Spinal cord (tissue), 10 donors: ENCODE measurements at places on chromosomes 11 and 22.
A peak's percentile ranks its signal among the peaks of the same experiment; 100 is the strongest.

DNA sequence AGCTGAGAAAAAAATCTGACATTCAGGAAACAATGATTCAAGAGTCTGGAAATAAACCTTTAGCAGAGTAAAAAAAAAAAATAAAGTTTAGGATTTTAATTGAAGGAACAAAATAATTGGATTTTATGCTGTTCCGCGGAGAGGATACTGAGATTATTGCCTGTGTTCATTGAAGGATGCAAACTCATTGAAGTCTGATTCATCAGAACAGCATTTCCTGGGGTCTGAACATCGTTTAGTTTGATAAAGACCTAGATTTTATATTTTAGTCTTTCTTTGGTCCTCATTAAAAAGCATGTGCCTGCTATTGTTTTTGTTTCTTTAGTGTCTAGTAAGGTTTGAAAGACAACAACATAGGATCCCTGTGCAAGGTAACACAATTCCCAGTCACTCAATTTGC is 4.5 kb downstream of the TLCD5 start:
- no peak for DNase-seq

- DNase-seq, result no peak
These were observed 35.6 kb downstream of the AMPD3 start for GRCh38 chr11:10490398-10491241.

DNA sequence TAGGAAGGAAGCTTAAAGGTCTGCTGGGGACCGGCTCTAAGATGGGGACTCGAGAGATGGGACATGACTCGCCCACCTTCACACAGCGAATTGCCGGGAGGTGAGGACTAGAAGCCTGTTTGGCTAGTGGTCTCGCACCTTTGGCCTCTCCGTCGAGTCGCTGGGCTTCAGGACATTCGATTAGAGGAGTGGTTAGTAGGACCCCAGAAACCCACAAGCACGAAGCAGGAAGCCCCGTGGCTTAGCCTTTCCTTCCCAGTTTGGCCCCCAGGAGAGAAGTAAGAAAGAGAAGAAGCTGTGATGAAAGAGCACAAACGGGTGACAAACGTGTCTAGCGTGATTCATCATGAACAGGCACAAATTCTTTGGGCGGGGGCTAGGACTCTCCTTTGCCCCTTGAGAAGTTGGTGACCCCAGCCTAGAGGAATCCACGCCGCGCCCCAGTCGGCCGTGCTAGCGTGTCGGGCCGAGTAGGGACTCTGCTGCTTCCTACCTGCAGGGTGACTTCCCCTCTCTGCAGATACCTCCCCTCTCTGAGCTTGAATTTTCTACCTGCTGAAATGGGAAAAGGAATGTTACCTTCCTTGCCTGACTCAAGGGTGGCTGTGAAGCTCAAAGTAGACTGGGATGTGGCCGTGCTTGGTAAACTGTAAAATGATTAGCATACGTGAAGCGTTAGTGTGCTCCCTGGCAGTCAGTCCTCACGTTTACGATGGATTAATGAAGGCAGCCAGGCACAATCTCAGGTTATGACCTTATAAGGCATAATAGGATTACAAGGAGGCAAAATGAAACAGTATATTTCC is 1.1 kb upstream of the ADM start:
- DNase-seq, result no peak

DNA sequence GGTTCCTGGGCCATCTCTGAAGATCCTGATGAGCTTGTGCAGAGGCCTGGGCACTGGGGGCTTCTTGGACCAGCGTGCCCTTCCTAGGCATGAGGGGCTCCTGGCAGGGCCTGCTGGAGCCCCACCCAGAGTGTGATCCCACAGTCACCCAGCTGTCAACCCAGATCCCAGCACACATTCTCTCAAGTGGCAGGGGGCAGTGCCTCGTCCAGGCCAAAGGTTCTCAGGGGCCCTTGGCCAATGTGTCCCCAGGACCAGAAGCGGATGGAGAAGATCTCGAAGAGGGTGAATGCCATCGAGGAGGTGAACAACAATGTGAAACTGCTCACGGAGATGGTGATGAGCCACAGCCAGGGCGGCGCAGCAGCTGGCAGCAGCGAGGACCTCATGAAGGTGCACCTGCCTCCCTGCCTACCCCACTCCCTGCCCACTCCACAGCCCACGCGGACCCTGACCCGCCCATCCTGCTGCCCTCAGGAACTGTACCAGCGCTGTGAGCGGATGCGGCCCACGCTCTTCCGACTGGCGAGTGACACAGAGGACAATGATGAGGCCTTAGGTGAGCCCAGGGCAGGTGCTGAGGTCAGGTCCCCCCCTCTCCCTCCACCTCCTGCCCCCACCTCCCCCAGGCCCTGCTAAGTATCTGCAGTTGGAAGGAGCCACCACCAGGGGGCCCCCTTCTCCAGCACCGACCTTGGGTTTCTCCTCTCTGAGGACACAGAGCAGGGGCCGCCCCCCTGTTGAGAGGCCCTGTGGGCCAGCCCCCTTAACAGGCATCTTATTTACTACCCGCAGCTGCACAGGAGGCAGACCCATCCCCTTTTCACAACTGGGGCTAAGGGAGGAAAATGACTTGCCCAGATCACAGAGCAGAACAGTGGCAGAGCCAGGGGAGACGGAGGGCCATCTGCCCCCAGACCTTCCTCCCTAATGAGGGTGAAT is 14.7 kb downstream of the GGA1 start:
- DNase-seq, result peak; percentile 66

GRCh38 chr22:20021196-20022181 is 579 bp downstream of the TANGO2 start:
- no peak for DNase-seq

GRCh38 chr11:126816645-126817044 is 183.9 kb downstream of the KIRREL3 start:
- DNase-seq, result no peak

DNA sequence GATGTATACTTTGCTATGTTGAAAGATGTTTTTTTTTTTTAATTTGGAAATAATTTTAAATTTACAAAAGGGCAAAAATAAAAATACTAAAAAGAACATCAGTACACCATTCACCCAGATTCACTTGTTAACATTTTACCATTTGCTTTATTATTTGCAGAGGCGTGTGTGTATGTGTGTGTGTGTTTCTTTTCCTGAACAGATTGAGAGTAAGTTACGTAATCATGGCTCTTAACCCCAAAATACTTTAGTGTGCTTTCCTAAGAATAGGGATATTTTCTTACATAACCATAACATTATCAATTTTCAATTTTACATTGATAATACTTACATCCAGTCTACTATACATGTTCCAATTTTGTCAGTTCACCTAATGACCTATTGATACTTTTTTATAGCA is 91.5 kb upstream of the HORMAD2 start:
- DNase-seq, result no peak
